GM19239 (cell line): ENCODE measurements at places on chromosomes 16 and 17.
A peak's percentile ranks its signal among the peaks of the same experiment; 100 is the strongest.

GRCh38 chr17:81854974-81855774, 5.2 kb downstream of the P4HB start:
- DNase-seq: no peak

DNA sequence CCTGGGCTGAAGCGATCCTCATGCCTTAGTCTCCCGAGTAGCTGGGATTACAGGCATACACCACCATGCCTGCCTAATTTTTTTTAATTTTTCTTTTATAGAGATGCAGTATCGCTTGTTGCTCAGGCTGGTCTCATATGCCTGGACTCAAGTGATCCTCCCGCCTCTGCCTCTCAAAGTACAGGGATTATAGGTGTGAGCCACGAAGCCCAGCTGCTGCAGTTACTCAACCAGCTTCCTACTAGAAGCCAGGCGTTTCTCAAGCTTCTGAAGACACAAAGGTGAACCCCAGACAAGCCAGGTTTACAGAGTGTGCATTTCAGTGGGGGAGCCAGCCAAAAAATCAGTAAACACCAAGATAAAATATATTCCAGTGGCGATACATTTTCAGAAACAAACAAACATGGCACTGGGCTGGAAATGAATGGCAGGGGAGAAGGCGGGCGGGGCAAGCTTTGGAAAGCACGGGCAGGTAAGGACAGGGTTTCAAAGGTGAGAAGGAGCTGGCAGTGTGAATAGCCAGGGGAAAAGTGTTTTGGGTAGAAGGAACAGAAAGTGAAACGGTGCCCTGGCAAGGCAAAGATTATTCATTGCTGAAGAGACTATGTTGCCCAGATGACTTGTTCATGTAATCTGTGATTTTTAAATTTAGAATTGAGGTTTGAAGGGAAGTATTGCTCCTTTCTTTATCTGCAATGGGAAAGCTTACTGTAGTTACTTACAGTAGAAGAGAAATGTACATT, 471.1 kb downstream of the WWOX start:
- no peak for DNase-seq

DNA sequence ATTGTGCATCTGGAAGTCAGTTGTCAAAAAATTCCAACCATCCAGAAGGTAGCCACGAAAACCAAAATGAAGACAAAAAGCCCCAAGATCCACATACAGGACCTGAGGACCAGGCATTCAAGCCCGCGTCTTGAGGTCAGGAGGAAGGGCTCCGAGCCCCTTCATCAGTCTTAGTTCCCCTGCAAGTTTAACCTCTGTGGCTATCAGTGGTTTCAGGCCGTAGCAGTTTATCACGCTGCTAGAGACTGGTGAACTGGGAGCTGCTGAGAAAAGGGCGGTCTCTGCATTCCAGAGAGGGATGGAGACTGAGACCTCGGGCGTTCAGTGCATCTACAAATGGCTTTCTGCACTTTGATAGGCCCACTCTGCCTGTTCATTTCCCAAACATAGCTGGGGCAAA, 70.6 kb downstream of the IRF8 start:
- DNase-seq: no peak

DNA sequence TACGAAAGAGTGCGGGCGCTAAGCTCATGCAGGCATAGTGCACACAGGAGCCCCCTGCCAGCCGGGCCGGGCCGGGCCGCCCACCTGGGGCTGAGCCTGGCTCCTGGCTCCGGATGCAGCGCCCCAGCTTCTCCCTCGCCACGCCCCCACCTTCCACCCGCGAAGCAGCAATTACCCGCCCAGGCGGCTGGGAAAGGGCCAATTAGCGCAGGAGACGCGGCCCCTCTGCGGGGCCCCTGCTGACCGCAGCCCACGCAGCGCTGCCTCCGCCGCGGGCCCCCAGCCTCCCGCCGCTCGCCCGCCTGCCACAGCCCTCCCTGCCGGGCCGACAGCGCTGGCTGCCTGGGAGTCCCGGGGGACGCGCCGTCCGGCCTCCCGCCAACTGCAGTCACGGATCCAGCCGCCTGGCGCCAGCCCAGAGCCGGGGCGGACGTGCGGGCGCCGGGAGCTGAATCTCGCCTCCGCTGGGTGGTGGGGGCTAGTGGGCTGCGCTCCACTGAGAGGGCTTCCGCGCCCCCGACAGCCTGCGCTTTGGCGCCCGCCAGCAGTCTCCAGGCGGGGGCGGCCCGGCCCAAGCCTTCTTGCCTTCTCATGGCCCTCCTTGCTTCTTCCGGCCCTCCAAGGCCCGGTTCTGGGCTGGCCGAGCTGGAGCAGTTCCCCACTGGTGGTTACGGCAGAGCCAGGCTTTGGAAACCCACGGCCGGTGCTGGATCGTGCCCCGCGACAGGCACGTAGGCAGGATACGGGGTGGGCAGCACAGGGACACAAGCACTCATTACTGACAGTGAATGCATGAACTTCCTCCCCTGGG, 14.9 kb upstream of the CBFB start:
- peak; percentile 50 for DNase-seq

DNA sequence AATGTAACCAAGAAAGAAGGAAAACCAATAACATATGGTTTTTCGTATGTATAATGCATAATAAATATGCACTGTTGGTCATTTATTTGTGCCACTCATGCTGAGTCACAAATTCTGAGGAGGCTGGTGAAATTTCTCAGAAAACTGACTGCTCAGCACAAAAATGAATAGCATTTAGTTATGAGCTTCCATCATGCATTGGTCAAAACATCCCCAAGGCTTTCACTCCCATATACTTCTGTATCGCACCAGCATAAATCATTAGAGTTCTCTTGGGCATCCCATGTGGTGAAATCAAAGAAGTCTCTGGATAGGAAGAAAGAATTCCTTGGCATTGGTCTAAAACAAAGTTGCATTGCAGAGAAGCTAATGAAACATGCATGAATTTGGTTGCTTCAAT, 785.6 kb upstream of the CDH8 start:
- DNase-seq: no peak

DNA sequence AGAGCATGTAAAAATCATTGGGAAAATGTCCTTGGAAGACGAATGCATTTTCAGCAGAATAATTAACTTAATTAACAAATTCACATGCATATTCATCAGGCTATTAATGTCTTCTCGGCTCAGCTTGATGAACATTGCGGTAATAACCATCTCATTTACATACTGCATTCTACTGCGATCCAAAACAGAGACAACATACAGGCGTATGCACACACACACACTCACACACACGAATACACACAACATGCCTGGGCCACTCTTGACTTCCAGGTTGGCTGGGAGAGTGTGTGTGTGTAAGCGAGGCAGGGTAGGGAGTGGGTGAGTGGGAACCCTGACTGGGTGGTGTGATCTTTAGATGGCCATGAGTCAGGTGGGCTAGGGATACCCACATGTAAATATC, 44.7 kb downstream of the NEUROD2 start:
- no peak for DNase-seq

GRCh38 chr17:17538417-17539391, 42.5 kb upstream of the RASD1 start:
- DNase-seq: no peak

DNA sequence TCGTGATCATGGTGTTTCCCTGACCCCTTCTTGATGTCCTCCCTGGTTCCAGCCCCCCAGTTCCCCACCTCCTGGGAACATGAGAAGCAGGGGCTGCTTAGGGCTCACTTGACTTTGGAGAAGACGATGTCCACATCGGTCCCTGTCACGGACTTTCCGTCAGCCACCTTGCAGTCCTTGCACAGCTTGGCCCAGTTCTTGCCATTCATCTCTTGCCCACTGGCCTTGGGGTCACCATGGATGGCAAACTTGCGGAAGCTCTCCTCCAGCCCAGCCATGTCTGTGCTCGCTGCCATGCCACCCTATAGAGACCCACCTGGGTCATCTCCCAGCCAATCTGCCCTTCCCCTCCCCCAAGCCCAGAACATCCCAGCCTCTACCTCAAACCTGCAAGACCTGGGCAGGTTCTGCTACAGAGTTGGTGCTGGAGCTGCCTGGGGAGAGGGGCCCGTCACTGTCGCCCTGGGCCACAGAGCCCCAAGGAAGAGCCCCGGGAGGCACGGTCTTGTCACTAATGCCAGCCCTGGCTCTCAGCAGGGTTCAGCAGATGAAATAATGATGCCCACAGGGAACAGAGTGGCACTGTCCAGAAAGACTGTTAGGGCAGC, 2.4 kb downstream of the TPPP3 start:
- no peak for DNase-seq

- no peak for DNase-seq
These were observed 18.1 kb downstream of the ADGRG1 start for GRCh38 chr16:57646388-57647039.

DNA sequence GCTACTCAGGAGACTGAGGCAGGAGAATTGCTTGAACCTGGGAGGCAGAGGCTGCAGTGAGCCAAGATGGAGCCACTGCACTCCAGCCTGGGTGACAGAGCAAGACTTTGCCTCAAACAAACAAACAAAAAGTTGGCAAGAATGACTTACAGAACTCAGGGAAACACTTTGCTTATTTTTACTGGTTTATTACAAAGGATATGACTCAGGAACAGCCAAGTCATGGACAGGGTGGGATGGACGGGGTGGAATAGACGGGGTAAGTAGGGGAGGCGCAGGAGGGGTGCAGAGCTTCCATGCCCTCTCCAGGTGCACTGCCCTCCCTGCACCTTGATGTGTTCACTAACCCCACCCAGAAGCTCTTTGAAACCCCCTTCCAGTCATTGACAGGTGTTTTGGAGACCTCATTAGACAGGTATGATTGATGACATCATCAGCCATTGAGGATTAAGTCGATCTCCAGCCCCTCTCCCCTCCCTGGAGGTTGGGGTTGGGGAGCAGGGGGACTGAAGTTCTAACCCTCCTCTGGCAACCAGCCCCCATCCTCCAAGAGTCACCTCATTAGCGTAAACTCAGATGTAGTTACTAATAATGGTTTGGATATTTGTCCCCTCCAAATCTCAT, 41.3 kb upstream of the ZCCHC14 start:
- no peak for DNase-seq

DNA sequence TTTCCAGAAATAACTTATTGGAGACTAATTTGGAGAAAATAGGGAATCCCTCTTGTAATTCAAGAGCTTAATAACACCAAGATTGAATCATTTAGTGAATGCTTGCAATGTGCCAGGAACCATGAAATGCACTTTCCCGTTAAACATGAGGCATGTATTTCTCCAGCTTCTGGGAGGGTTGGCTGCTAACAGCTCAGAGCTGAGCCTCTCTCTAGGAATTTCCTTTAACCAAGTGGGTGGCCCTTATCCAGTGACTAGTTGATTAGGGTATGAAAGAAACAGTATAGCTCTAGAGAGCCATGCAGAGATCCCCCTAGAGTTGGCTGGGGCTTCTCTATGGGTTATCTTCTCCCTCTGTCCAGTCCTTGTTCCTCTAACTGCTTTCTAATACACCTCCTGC, 356.4 kb upstream of the GOT2 start:
- no peak for DNase-seq

DNA sequence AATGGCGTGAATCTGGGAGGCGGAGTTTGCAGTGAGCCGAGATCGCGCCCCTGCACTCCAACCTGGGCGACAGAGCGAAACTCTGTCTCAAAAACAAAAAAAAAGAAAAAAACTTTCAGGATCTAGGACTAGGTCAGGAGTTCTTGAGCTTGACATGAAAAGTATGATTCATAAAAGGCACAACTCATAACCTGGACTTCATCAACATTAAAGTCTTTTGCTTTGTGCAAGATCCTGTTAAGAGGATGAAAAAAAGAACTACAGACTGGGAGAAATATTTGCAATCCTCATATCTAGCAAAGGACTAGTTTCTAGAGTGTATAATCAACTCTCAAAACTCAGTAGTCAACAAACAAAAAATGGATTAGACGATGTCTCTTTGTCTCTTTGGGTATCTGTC, 40.0 kb downstream of the TBC1D16 start:
- DNase-seq: no peak

- no peak for DNase-seq
These were observed 504 bp upstream of the GOSR1 start for GRCh38 chr17:30476726-30477082.

DNA sequence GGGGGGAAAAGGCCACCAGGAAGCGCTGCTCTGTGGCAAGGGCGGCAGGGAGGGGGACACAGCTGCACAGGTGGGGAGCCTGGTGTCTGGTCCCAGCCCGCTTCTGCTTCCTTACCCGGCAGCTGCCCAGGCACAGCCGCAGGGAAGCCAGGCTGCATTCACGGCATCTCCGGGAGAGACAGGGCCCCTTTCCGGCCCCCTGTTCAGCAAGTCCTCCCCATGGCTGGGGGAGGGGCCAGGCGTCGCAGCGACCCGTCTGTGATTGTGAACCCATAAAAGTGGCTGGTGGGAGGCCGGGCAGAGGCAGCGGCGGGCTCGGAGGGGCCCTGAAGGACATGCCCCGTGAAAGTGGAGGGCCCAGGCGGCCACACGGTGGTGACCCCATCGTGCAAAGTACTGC, 28.7 kb downstream of the SOX8 start:
- DNase-seq: no peak

DNA sequence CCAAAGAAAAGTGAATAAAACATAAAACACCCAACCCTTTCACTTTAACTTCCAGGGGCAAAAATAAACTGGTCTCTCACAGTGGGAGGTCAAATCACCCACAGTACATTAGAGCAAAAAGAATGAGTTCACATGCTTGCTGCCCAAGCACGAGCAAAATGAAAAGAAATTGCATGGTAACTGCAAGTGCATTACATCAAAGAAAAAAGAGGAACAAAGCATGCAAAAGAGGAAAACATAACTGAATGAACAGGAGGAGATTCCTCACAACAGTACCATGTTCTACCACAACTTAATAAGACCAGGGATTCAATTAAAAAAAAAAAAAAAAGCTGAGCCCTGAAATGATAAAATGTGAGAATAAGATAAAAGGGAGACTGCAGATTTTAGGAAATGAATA, 12.3 kb downstream of the DNAH2 start:
- DNase-seq: no peak

DNA sequence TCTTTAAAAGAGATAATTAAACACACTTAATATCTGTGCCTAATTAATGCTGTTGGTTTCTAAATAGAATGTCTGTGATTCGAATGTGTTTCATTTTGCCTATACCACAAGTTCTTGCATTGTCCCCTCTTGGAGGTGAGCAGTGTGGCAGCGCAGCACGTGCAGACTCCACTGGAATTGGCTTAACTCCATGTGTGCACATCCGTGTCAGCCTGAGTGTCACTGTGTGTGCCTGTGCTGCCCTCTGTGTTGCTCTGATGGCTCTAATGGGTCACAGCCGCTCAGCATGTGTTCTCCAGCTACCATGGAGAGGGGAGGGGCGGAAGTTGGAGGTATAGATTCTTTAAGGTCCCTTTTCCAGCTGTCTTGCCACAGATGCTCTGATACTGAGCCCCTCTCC, 226.6 kb downstream of the SPECC1 start:
- DNase-seq: no peak

DNA sequence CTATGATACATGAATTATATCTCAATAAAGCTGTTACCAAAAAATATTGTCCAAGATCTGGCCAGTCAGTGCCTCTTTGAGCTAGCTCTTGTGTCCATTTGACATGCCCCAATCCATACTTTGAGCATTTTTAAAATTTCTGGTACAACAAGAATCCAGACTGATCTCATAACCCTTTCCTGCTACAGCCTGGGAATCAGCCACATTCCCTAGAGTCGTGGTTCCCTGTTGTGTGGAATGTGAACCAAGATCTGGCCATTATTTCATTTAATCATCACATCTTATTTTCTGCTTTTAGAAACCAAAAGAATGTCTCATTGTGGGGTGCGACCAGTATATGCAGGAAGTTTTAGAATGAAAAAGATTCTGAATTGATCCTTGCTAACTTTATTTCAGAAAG, 34.3 kb upstream of the RPRML start:
- DNase-seq: no peak

- no peak for DNase-seq
These were observed 9.8 kb downstream of the SLC35B1 start for GRCh38 chr17:49698005-49698404.

GRCh38 chr17:72119077-72119872, 1.5 kb upstream of the SOX9 start:
- DNase-seq: no peak
